Activated CD8-positive, alpha-beta memory T cell treated with anti-CD3 and anti-CD28 coated beads for 1 hour (primary cell): ENCODE measurements at places on chromosomes 6 and 20.
A peak's percentile ranks its signal among the peaks of the same experiment; 100 is the strongest.

DNA sequence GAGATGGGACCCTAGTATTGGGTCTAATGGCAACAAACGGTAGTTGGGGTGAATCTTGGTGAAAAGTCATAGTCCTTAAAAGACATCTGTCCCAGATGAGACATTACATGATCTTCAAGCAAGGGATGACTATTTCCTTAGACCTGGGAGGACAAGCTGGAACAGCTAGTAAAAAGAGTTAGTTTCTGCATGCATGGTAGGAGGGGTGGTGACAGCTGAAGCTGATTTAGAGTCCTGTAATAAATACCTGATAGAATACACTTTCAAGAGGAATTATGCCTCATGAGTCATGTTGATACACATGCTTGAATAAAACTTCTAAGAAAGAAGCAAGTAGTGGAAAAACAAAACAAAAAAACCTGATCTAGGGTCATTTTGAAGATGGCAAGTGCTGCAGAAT lies 247.4 kb downstream of the CD109 start:
- no peak for DNase-seq

- no peak for DNase-seq
These were observed 6.0 kb downstream of the RFX6 start for GRCh38 chr6:116883005-116883404.

DNA sequence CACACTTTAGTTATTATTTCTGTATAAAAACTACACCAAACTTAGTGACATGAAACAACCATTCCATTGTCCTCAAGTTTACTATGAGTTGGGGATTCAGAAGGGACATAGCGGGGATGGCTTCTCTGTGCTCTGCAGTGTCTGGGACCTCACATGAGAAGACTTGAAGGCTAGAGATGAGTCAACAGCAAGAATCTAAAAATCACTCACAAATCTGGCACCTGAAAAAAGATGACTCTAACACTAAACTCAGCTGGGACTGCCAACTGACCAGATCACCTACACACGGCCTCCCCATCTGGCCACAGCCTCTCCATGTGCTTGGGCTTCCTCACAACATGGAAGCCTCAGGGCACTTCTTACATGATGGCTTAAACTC lies 63.0 kb upstream of the EYA2 start:
- no peak for DNase-seq

GRCh38 chr6:34459899-34460593 lies 5.8 kb upstream of the PACSIN1 start:
- peak; percentile 11 for DNase-seq
